ENCODE measurements at places on chromosomes 5 and 9.

DNA sequence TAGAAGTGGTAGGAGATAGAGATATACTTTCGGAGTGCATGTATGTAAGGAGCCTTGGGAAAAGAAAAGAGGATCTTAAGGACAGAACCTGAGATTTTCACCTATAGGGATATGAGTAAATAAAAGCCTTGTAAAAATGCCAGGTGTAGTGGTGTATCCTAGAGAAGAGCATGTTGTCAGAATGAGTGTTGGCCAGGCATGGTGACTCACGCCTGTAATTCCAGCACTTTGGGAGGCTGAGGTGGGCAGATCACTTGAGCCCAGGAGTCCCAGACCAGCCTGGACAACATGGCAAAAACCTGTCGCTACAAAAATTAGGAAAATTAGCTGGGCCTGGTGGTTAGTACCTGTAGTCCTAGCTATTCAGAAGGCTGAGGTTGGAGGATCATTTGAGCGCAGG is 76.0 kb downstream of the IPO11 start:
- no peak for DNase-seq

DNA sequence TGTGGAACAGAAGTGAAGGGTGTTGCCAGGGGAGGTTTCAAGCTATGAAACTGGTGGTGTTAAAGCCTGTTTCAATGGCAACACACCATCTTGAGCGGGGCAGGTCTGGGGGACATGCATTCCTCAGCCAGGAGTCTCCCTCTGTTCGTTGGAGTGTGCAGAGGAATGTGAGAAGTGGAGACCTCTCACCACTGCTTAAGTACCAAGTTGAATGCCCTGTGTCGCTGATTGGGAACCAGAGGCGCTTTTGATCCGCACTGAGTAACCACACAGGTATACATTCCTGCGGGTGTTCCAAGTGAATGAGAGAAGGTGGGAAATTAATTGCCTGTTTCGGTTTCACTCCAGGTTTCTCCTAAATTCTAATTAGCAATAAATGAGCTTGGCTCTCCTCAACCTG is 99.4 kb downstream of the LIX1 start:
- DNase-seq = no peak

- DNase-seq = no peak
Observed at GRCh38 chr9:78781681-78782080, 484.8 kb downstream of the PSAT1 start.

DNA sequence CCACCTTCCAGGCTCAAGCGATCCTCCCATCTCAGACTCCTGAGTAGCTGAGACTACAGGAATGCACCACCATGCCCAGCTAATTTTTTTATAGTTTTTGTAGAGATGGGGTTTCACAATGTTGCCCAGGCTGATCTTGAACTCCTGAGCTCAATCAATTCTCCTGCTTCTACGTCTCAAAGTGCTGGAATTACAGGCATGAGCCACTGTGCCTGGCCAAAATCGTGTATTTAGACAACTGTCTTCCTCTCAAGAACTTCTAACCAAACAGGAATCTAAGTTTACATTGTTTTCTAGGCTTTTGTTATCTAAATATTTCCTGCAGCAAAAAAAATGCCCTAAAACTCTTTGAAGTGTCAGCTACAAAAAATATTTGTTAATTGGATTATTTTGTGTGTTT is 78.8 kb downstream of the NLN start:
- no peak for DNase-seq

All from left forelimb (tissue), 1 donor.